Activated naive CD8-positive, alpha-beta T cell treated with anti-CD3 and anti-CD28 coated beads, Interleukin-2, amount 10 ng/mL, durations not matched to agents 7 days and 5 days (primary cell): ENCODE measurements at places on chromosomes 4 and X. TPM values are rescaled to one million over a fixed set of nuclear protein-coding genes. Genes with fewer than 3 reads are reported as not detected.

DNA sequence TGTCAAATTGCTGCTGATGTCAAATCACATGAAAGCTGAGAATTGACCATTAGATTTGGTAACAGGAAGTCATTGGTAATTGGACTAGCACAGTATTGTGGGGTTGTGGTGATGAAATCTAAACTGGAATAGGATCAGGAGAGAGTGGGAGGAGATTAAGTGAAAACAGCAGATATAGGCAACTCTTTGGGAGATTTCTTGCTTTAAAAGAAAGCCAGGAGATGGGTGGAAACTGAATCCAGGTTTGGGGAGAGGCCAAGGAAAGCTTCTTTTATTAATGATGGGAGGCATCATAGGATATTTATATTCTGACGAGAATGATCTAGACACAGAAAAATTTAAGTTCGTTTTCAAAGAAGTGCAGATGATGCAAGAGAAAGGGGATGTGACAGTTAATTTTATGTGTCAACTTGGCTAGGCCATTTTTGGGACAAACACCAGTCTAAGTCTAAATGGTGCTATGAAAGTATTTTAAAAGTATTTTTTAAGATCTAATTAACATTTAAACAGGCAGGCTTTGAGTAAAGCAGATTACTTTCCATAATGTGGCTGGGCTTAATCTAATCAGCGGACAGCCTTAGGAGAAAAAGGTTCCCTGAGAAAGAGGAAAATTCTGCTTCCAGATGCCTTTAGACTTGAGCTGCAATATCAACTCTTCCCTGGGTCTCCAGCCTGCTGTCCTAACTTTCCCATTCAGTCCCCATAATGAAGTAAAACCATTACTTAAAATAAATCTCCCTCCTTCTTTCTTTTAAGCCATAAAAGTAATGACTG, 24.7 kb downstream of the SEC24D start:
- DNase-seq, result no peak

SYP gene
- 3.6 TPM for total RNA-seq

ETDB gene
- not detected for total RNA-seq

DNA sequence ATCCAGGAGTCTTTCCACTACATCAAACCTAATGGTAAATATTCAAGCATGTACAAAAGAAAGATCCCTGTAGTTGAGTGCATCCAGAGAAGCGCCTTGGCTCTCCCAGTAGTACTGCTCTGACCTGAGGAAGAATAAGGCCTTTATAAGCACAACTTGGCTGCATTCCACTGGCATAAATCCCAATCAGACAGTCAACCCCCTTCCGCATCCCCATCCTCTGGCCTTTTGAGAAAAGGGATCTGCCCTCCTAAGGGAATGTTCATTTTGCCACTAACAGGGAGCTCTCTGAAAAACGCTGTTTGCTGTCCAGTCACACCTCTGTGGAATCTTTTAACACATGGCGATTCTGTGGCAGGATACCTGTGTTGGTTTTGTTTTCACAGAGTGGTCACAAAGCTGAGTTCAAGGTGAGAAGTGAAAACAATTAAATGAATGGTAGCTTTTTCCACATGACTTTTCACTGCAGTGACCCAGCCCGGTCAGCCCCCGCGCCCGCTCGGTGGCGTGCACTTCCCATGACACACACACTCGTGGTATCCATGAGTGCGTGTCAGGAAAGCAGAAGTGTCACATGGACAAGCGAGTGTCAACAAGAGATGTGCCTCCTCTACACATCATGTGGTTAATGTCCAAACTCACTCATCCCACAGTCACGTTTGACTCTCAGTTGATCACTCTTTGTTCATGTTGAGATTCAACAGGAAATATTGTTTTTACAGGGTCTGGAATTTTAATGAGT, 112.2 kb upstream of the ENPP6 start:
- no peak for DNase-seq

- DNase-seq, result no peak
Measured at GRCh38 chrX:29662101-29662500, 553.3 kb upstream of the MAGEB2 start.

MXRA5 gene
- total RNA-seq, result not detected

GRCh38 chrX:13369256-13370030, 49.6 kb upstream of the ATXN3L start:
- no peak for DNase-seq

DNA sequence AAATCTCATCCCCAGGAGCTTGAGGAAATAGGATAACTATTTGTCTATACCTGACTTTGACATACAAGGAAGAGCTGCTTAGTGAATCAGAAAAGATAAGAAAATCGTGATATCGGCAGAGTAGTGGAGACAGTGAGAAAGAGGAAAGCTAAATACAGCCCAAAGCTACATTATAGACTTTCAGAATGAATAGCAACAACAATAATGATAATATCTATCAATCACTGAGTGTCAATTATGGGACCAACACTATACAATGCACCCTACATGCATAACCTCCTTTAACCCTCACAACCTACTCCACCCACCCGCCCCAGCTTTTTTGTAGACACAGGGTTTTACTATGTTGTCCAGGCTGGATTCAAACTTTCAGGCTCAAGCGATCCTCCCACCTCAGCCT, 205.1 kb downstream of the PPP3CA start:
- no peak for DNase-seq

DNA sequence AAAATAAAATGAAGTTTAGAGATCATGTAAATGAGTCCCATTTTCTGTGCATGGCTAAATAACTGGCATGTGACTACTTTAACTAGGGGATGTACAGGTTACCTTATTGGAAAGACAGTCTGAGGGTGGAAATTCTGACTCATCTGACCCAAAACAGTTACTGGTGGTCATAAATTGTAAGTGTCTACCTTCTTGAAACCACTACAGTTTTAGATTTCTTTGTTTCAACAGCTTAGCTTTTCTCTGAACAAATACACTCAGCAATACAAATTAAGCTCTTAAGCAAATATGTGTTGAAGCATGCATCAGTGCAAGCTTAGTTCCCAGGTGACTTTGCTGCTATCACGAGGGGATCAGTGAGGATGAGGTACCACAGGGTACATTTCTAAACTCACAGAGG, 60.7 kb upstream of the PGM2 start:
- DNase-seq, result no peak

- DNase-seq, result no peak
Measured at GRCh38 chrX:88940904-88941303, 193.9 kb downstream of the CPXCR1 start.

FSTL5 gene
- not detected for total RNA-seq

DNA sequence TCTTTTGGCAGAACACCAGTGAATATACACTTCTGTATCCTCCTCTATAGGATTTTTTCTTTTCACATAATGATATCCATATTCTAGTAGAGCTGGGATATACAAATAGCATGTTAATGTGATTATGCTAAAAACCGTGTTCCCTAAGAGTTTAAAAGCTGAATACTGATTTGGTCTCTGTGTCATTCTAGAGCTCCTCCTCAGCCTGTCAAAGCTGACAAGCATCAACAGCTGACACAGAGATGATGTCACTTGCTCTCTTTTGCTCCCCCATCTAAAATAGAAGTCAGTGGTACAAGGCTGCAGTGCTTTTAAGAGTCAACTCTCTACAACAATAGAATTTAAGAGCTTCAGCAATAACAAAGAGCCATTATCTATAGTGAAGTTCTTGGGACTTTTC, 17.1 kb upstream of the HERC3 start:
- no peak for DNase-seq

DNA sequence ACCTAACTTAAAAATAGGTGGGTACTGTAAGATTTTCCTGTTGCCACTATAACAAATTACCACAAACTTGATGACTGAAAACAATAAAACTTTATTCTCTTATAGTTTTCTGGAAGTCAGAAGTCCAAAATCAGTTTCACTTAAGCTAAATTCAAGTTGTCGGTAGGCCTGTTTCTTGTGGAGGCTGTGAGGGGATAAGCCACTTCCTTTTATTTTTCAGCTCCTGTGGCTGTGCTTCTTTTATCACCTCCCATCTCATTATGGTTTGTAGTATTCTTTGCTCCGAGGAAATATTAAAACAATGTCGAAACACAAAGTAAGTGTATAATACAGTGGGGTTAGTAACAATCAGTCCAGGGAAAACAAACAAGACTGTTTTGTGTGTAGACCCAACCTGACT, 610.5 kb upstream of the TECRL start:
- DNase-seq, result no peak

DNA sequence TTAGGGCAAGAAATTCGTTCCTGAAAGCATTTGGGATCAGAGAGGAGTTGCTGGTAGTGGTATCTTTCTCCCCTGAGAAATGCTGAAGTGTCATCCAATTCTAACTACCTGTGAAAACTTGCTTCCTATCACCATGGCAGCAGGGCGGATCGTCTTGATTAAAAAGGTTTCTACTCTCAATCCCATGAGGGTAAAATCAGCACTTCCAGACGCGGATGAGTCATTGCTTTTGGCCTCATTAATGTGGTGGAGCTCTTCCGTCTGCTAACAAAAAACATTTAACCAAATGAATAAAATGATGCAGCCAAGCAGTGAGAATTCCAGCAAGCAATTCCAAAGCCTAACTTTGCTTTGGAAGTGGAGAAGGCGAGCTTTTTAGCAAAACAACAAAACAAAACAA, 325.6 kb downstream of the CAMK2D start:
- DNase-seq, result no peak

MID2 gene
- 11.7 TPM for total RNA-seq

SPATA18 gene
- total RNA-seq, result 0.09 TPM

DNA sequence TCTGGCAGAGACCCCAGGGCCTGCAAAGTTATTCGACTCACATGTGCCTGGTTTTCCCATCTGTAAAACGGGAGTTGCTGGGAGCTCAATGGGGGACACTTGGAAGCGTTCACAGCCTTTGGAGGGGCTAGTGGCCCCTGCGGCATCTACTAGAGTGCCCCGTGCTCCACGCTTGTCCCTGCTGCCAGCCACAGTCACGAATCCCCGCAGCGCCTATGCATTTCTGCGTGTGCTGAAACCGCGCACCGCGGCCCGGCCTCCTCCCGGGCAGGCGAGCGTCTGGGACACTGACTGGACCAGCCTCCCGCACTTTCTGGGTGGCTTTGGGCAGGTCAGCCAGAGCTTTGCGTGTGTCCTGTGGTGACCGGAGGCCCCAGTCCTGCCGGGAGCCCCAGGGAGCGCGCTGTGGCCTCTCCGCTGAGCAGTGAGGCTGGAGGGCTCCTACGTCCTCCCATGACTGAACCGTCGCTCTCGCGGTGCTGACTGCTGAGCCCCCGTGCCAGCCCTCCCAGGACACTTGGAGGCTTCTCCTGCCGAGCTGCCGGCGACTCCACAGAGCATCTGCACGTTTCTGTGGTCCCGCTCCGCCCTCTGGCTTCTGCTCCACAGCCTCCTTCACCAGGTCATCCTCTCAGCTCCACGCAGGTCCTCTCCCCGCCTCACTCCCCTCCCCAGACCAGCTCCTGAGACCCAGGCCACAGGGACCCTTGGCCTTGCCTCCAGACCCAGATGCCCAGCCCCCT, 36.3 kb downstream of the PIGG start:
- peak; percentile 21 for DNase-seq

GRCh38 chrX:72038016-72038415, 93.7 kb downstream of the RTL5 start:
- DNase-seq, result no peak

SLC25A43 gene
- total RNA-seq, result 7.3 TPM

LONRF3 gene
- total RNA-seq, result 1.6 TPM

DNA sequence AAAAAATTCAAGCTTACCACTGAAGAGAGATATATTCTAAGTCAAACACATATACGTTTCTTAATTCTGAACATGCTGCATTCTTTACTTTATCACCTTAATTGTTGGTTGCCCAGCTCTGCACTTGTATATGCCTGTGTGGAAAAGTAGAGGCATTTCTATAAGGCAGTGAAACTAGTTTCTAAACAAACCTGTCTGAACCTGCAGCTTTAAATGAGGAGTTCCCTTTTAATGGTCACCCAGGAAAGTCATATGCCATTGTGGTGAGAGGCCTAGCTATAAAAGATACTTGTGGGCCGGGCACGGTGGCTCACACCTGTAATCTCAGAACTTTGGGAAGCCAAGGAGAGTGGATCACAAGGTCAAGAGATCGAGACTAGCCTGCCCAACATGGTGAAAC, 147.4 kb upstream of the RXFP1 start:
- no peak for DNase-seq

- DNase-seq, result no peak
Measured at GRCh38 chrX:131792789-131793462, 230.2 kb upstream of the STK26 start.

UGT2A3 gene
- not detected for total RNA-seq

CCDC149 gene
- not detected for total RNA-seq

DNA sequence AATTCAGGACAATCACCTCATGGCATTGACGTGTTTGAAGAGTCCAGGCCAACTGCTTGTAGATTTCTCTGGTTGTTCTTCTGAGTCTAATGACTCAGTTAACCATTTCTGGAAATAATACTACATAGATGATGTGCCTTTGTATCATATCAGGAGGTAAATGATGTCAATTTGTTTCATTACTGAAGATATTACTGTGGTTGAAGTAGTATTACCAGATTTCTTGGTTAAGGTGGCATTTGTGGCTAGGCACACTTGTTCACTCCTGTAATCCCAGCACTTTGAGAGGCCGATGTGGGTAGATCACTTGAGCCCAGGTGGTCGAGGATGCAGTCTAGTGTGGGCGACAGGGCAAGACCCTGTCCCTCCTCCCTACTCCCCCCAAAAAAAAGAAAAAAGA, 15.7 kb downstream of the RPL9 start:
- no peak for DNase-seq

AKAP14 gene
- total RNA-seq, result not detected

FAM9B gene
- total RNA-seq, result not detected

MAMLD1 gene
- 2.5 TPM for total RNA-seq

CT45A1 gene
- not detected for total RNA-seq

DNA sequence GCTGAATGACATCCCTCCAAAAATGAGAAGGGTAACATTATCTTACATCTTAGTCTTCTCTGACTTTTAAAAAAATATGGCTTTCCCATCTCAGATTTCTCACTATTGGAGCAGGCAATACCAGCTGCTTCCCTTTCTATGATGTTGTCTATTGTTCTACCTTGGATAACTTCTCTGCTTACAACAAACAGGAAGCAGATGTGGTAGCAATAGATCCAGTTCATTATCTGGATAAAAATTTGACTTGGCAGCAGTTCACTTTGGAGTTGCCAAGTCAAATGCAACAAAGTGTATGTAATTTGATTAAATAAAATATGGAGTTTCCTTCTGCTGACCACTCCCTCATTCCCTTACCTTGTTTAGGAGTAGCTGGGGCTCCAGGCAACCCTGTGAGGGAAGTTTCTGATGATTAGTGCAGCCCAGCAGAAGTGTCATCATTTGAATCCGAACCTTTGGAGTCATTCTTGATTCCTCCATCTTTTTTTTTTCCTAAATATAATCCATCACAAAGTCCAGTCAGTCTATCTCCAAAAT, 72.0 kb upstream of the GPRIN3 start:
- no peak for DNase-seq

GRCh38 chrX:46628460-46629371, 55.2 kb downstream of the CHST7 start:
- DNase-seq, result no peak
